ENCODE measurements at places on chromosomes 7 and 10.
A peak's percentile ranks its signal among the peaks of the same experiment; 100 is the strongest.

DNA sequence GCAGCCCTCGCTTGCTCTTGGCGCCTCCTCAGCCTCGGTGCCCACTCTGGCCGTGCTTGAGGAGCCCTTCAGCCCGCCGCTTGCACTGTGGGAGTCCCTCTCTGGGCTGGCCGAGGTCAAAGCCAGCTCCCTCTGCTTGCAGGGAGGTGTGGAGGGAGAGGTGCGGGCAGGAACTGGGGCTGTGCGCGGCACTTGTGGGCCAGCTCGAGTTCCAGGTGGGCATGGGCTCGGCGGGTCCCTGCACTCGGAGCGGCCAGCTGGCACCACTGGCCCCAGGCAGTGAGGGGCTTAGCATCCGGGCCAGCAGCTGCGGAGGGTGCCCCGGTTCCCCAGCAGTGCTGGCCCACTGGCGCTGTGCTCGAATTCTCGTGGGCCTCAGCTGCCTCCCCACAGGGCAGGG is 152.1 kb upstream of the SEMA3C start:
- no peak for DNase-seq

DNA sequence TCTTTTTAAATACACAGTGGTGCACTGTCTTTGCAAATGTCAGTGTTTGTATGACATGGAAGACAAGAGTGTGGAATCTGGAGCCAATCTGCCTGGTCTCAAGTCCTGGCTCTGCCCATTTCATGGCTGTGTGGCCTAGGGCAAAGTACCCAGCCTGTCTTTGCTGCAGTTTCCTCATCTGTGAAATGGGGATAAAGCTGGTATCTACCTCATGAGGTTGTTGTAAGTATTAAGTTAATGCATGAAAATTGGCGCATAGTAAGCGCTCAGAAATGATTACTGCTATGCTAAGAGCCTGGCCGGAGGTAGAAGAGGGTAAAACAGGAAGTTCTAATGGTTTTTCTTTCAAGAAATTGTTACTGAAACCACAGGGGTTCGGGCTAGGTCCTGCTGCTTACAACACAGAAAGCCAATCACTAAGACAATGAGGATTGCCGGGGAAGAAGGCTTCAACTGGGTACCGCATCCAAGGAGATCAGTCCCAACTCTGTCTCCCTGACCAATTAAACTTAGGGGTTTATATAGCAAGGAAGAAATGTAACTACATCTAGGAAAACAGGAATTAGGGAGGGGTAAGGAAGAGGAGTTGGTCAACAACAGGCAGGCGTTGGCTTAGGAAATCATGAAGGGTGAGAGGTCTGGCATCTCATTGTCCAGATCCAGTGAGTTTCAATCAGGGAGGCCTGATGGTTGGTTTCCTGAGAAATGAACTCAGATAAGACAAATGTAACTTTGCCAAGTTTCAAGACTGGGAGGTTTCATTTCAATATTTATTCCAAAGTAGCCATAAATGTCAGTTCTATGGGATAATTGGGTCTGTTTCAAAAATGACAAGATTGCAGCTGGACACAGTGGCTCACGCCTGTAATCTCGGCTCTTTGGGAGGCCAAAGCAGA is 57.0 kb downstream of the CHST3 start:
- DNase-seq, result no peak

DNA sequence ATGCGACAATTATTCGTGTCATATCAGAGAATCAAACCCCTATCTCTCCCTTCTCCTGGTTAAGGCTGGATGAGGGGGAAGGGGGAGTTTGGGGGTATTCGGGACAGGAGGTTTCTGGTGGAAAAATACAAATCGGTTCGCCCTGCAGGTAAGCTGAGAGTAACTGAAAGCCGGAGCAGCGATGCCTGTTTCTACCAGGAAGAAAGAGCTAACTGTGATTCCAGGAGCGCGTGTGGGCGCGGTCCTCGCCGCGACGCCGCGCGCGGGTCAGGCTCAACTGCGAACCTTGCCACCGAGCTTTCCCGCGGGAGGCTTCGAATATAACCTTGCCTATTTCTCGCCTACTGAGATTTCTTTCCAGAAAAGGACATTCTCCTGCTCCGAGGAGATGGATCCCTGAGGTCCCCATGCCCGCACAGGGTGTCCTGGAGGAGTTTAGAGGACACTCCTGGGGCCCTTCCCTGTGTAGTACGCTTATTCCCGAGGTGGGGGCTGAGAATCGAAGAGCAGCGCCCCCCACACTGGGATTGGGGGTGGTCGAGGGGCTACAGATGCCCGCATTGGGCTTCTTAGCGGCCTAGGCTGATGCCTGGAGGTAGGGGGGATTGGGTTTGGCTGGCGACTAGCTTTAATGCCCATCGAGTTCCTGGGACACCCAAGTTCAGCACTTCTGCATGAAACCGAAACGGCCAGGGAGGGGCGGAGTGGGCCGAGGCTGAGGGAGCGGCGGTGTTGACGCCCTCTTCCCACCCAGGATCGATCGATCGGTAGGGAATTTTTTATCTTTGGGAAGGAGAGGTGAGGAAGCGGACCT is 13.0 kb upstream of the DLX6 start:
- no peak for DNase-seq

DNA sequence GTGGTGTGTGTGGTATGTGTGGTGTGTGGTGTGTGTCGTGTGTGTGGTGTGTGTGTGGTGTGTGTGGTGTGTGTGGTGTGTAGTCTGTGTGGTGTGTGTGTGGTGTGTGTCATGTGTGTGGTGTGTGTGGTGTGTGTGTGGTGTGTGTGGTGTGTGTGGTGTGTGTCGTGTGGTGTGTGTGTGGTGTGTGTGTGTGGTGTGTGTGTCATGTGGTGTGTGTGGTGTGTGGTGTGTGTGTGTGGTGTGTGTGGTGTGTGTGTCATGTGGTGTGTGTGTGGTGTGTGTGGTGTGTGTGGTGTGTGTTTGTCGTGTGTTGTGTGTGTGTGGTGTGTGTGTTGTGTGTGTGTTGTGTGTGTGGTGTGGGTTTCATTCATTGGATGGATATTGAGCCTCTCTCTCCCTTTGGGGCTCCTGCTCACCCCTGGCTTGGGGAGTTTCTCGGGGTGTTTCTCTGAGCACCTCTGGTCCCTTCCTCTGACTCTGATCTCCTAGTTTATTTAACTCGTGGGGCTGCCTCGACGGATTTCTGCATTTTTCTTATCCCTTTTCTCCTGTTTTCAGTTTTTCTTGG is 145.8 kb downstream of the DNAJB6 start:
- no peak for DNase-seq

DNA sequence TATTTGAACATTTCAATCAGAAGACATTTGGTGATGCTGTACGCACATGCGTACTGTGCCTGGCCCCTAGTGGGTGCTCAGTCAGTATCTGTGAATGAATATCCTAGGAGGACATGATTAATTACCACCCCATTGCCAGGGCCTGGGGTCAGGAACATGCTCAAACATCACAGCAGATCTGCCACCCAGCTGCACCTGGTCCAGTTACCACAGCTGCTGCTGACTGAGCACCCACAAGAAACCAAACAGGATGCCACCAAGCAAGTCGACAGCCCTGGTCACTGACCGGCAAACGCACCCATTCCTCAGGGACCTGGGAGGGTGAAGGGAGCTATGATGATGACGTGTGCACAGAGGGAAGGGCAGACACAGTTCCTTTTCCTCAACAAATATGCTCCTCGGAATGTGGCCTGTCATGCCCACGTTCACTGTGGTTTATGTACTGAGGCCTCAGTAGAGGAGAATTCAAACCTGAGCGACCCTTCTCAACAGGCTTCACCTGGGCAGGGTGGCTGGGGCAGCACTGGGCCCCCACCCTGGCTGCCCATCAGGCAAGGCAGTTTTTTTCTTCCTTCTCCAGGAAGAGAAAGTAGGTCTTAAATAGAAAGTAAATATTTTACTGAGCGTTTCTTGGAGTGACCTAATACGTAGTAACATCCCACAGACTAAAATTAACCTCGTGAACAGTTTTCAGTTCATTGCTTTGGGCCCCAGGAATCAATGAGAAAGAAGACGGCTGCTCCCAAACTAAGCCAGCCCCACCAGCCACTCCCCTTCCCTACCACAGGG is 13.4 kb downstream of the CTBP2 start:
- peak; percentile 87 for DNase-seq

DNA sequence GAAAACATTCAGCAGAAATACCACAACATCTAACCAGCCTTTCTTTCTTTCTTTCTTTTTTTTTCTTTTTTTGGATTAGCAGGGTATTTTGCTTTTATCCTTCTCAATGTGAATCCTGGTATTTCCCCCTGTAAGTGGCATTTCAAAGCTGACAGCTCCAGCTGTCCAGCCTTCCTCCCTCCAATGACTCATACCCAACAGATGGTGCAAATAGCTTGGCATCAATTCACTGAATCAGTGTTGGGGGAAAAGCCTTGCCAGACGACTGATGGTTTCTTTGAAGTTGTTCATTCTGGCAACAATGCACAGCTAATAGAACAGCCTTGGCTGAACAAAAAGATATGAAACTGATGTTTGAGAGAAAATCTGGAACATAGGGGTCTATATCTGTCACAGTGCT is 316.8 kb upstream of the STEAP1 start:
- no peak for DNase-seq

GRCh38 chr7:157703534-157704195 is 366.9 kb downstream of the DNAJB6 start:
- no peak for DNase-seq

DNA sequence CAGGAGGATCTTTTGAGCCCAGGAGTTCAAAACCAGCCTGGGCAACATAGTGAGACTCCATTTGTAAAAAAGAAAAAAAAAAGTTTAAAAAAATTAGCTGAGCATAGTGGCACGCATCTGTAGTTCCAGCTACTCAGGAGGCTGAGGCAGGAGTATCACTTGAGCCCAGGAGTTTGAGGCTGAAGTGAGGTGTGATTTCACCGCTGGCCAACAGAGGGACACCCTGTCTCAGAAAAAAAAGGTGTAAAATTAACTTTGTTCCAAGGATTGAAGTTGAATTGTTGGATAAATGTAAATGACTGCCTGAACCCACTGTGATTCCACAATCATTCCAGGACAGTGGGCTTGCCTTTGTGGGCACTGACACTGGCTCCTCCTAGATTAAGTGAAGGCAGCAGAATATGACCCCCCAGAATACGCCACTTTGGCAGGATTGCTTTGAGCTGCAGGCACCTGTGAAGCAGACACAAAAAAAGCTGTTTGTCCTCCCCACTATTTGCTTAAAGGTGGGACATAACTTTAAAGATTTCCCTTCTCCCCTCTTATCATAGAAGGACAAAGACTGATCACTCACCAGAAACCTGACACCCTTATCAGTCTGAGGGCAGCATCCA is 57.2 kb upstream of the FOXI2 start:
- DNase-seq, result no peak

- no peak for DNase-seq
Observed at GRCh38 chr7:37759526-37759925, 76.0 kb downstream of the GPR141 start.

DNA sequence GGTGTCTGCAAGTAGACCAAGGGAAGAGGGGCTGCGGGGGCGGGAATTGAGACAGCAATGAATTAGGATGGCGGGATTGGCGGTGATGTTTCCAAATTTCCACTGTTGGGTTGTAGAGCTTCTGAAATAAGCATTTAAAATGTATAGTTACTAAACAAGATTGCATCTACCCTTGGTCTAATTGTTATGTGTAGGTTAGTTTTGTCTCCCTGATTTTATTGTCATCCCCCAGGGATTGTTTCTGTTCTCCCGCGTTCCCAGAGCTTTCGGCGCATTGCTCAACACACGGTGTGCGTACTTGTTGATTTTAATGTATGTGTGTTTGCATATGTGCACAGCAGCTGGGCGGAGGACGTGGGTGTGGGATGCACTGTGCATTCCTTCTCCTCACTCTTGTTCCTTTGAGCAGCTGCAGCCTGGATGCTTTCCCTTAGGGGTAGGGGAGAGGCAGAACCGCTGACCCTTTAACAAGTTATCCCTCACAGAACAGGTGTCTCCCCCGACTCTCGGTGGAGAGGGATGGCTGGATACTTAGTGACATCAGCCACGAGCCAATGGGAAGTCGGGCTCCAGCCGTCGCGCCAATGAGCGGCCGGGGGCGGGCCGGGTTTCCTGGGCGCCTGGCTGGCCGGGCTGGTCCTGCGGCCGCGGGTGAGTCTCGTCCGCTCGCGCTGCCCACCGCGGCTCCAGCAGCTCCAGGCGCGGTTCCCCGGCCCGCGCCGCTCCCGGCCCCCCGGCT is at the start of gene TSPAN33:
TSPAN33 (plus strand) TSS at position 613 of the 739 bp plus-strand sequence. CDS start 274 bp downstream, outside the sequence.
- peak; percentile 69 for DNase-seq

DNA sequence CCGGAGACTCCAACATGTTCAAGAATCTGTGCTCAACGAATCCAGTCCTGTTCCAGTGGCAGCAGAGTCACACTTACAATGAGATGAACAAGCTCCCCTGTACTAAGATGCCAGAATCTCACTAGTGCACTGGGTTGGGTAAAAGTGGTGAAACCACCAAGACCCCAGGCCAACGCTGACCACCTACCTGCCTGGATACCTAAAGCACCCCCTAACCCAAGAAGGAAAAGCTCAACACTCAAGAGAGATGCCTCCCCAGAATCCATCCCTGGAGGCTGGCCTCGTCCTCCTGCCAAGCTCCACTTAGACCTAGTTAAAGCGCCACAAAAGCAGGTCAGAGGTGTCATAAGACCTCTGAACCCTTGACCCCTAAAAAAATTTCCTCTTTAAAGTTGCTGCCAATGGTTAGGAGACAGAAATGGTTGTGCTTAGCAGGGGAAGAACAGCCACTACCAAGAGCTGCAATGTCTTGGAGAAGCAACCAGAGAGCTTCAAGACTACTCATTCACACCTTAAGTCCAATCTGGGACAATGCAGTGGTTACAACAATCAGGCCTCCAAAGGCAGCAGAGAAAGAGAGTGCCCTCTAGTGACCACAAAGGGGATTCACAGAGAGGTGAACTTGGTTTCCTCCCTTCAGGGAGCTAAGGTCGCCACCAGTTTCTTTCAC is 94.6 kb upstream of the MACROH2A2 start:
- no peak for DNase-seq

DNA sequence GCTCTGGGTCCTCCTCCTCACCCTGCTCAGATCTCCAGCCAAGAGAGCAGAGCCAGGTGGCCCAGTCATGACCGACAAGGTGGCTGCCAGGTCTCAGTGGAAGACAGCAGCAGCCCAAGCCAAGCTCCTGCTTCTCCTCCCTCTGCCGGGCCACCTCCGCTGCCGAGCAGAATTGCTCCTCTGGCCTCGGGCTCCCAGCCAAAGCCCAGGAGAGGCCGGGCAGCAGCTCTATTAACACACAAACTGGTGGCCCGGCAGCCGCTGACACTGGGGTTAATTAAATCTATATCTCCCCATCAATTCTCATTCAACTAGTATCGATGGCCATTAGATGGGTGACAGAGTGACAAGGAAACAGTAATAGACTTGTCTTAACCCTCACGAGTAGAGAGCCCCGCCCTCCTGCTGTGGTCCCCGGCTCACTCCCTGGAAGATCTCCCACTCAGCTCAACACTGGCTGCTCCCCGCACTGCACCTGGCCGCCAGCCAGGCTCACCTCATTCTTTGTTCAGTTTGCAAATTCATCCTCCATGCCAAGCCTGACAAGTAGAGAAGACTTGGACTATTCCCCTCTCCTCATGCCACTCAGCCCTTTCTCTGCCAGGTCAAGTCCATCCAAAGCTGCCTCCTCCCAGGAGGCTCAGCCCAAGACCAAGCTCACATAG is 74.1 kb upstream of the UNC5B start:
- no peak for DNase-seq

DNA sequence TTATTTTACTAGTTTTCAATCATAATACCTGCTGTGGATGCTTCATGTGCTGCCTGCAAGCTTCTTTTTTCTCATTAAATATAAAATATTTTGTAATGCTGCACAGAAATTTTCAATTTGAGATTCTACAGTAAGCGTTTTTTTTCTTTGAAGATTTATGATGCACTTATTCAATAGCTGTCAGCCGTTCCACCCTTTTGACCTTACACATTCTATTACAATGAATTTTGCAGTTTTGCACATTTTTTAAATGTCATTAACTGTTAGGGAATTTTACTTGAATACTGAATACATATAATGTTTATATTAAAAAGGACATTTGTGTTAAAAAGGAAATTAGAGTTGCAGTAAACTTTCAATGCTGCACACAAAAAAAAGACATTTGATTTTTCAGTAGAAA is 103.0 kb downstream of the PTEN start:
- no peak for DNase-seq

All from tibial artery (tissue), 4 donors.